ENCODE measurements at places on chromosomes 1 and 21.

GRCh38 chr21:44872649-44873355 lies 688 bp downstream of the PTTG1IP start:
- DNase-seq: no peak

DNA sequence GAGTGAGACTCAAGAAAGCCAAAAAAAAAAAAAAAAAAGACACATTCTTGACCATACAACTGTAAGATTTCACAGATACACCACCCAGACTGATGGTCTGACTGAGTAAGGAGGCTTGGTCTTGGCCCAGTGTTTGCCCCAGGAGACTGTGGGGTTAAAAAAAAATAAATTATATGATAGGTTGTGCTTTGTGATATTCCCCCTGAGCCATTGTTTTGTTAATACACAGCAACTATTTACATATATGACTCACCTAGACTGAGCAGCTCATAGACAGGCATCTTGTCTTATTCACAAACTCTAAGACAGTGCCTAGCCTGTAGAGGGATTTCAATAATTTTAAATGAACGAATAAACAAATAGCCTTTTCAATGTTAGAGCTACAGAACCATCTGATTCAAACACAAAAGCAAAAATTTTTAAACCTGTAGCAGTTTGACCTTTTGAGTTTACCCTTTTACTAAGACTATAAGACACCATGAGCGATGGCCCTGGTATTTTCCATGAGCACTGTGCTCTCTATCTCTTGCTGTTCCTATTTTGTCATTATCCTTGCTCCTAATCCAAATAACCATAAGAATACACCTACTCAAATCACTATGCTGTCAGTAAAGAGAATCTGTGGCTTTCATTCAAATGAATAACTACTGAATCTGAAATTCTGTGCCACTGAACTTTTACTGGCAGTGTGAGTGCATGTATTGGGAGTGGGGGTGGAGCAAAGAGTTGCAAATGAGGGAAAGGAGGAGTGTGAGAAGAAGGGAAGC lies 199.4 kb upstream of the PTBP2 start:
- no peak for DNase-seq

- no peak for DNase-seq
Observed at GRCh38 chr1:46199233-46199749, 1.1 kb upstream of the POMGNT1 start.

GRCh38 chr1:7769673-7770412 lies 1.3 kb upstream of the VAMP3 start:
- DNase-seq: no peak

DNA sequence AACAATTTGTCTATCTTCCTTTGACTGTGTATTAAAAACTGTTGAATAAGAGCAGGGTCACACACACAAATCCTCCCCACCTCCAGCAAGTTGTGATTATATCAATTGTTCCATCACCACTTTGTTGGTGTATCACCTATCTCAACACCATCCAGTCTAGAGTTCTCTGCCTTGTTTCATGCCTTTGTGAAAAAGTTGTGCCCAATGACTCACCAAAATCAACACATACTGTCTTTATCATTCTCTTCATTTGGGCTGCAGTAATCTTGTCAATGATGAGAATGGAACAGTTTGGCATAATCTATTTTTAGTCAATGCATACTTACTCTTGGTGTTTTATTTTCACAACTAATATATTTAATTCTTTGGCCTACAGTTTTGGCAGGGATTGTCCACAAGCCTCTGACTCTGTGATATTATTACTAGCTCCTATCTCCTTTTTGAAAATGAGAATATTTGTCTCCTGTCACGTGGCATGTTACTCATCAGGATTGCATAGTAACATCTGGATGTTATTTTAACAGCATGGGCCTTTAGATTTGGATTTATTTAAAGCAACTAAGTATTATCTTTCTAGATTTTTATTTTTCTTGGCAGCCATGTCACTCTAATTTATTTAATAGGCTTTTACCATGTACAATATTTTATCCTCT lies 5.1 kb downstream of the C1orf87 start:
- no peak for DNase-seq

- no peak for DNase-seq
Observed at GRCh38 chr1:41455479-41456332, 28.8 kb downstream of the EDN2 start.

GRCh38 chr1:105260001-105260400 lies 1510.3 kb downstream of the AMY1C start:
- no peak for DNase-seq
